ENCODE measurements at places on chromosomes 2 and 18.

GRCh38 chr2:49286045-49286444, 131.7 kb upstream of the FSHR start:
- no peak for DNase-seq

DNA sequence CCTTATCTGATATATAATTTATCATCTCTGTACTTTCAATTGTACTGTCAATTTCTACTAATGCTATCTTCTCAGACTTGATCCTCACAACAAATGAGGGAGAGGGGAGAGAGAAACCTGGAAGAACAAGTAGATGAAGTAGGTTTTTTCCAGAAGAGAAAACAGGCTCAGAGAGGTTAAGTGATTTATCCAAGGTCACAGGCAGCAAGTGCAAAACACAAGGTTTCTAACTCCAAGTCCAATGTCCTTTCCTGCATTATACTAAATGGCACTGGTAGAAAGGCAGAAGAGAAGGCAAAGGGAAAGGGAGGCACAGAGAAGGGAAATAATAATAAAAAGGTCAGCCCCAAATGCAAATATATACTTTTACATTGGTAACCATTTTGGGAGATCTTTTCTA, 7.5 kb downstream of the MEX3C start:
- no peak for DNase-seq

GRCh38 chr2:33764551-33764950, 165.5 kb upstream of the FAM98A start:
- DNase-seq = no peak

DNA sequence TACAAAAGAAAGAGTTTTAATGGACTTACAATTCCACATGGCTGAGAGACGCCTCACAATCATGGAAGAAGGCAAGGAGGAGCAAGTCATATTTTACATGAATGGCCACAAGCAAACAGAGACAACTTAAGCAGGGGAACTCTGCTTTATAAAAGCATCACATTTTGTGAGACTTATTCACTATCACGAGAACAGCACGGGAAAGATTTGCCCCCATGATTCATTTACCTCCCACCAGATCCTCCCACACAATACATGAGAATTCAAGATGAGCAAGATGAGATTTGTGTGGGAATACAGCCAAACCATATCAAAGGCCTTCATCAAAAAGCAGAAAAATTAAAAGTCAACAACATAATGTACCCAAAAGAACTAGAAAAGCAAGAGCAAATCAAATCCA, 111.0 kb upstream of the RPRM start:
- no peak for DNase-seq

DNA sequence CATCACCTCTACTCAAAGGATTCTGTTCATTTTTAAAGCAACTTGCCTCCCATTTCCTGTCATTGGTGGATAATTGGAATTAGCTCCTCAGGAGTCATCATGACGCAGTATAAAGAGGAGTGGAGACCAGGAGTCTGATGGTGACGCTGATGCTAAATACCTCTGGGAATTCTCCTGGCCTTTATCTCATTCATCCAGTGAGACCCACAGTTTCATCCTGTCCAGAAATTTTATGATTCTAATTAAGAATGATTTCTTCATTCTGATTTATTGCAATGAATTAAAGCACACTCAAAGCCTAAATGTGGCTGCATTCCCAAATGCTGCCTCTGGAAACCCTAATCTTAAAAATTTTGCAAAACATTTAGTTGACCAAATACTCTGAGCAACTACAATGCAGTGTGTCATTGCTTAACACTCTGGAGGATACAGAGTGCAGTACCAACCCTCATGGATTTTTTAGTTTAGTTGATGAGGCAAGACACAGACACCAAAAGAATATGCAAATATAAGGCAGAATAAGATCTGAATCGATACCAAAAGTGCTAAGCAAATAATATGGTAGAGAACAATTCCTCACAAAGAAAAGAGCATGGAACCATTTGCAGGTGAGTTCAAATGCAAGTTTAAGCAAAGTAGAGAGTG, 236.2 kb downstream of the ETAA1 start:
- DNase-seq = no peak

GRCh38 chr2:31004257-31004656, 134.0 kb downstream of the GALNT14 start:
- DNase-seq = no peak

DNA sequence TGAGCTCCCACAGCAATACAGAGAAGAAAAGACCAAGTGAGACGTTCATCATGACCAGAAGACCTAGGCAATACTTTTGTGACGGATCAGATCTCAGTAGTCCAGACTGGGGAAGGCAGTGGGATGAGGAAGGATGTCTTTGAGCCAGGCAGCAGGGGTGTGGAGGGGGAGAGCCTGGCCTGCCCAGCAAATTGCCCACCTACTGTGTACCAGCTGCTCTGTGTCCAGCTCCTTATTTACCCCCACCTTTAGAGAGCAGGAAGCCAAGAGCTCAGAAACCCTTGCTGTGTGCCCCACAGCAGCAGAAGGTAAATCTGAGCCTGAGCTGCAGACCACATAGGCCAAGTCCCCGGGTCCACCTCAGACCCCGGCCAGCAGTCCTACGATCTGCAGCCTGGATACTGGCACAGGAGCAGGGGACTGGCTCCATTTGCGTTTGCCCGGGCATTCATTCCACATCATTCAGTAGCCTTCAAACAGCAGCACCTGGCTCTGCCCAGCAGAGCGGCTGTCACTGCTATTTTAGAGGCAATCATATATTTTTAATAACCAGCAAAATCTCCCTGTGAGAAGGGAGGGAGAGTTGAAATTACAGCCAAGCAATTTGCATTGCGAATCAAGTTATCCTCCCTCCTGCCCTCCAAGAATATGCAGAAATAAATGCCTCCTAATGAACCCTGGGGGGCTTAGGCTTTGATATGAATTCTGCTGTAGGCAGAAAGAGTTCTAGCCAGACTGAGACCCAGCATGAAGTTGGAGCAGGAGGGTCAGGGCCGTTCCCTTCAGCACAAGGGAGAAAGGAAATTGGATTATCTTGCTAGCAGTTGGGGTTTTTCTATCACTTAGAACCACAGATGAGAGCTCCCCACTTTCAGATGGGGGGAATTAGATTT, 110.0 kb upstream of the FZD7 start:
- DNase-seq = no peak

DNA sequence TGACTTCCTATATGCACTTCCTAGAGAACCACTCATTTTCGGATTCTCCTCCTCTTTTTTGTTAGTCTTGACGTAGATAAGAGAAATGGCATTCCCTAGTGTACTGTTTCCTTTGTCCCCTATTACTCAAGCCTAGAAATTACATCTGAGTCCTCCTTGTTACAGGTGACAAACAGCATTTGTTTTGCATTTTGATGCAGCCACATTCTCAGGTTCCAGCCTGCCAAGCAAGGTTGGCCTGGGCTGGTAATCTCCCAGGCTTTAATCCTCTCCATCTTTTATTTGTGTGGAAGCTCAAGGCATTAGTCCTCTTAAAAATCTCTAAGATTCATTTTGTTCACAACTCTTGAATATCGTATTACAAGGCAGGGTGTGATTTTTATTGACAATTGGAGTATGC, 318.0 kb upstream of the NRP2 start:
- no peak for DNase-seq

GRCh38 chr2:154466226-154466625, 232.3 kb upstream of the KCNJ3 start:
- no peak for DNase-seq

DNA sequence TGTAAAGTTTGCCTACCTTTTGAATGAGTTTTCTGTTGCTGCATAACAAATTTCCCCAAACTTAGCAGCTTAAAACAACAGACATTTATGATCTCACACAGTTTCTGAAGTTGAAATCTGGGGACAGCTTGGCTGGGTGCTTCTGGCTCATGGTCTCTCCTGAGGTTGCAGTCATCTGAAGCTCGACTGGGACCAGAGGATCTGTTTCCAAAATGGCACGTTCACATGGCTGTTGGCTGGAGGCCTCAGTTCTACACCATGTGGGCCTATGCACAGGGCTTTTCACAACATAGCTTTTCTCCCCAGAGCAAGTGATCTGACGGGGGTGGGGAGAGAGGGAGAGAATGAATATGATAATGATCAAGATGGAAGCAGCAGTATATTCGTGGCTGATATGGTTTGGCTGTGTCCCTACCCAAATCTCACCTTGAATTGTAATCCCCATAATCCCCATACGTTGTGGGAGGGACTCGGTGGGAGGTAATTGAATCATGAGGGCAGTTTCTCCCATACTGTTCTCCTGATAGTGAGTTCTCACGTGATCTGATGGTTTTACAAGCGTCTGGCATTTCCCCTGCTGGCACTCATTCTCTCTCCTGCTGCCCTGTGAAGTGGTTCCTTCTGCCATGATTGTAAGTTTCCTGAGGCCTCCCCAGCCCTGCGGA, 3.5 kb downstream of the RALB start:
- no peak for DNase-seq

DNA sequence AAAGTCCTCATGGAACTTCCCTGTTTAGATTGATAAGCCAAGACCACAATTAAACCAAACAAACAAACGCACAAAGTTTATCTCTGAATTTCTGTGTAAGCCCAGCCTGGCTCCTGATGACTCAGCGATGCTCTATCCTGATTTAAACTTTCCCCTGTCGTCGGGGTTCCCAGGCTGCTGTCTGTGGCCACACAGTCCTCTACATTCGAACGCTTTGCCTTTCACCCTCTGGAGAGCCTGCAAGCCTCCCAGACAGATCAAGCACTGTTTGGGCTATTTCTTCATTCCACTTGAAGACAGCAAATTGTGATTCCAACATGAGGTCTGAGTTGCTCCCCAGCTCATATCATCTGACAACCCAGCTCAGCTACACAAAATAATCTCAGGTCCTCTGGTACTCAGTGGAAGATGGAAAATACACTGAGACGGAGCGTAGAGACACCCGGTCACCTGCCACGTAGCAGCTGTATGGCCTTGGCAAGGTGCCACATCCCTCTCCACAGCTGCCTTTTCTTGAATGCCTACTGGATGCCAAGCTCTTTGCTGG, 51.2 kb downstream of the CYRIA start:
- no peak for DNase-seq

DNA sequence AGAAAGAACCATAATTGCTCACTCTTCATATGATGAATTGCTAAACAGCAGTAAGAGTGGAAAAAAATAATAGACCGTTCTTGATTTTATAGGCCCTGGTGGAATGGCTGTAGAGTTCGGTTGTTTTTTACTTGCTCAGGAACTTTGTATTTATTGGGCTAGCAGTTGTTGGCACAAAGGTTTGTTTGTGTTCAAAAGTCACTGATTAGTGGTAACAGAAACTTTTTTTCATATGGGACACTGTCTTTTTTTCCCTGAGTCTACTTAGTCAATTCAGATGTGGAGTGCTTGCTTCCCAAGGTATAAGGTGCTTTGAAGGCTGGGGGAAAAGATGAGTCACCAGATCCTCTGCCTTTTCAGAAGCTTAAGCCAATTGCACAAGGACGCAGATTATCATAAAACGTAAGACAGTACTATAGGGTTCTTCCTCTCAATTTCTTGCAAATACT, 25.8 kb downstream of the PHLPP1 start:
- DNase-seq = no peak

DNA sequence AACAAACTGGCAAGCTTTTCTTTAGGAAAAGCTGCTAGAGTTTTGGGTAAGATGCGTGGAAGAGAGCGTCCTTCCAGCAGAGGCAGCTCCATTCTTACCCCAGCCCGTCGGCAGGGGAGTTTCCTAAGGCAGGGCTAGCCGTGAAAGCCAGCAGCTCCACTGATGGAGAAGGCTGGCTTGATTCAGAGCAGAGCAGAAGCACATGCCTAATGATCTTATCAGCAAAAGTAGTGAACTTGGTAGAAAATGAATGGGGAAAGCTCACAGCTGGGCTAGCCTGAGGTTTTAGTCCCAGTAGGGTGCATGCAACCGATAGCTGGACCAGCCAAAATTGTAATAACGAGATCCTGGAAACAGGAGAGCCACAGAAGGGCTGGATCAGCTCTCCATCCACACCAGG, 20.8 kb downstream of the LAMA1 start:
- no peak for DNase-seq

- DNase-seq = no peak
Measured at GRCh38 chr18:48728204-48728833, 189.5 kb downstream of the CTIF start.

- DNase-seq = no peak
Measured at GRCh38 chr2:65076345-65076710, 20.1 kb downstream of the CEP68 start.

- DNase-seq = no peak
Measured at GRCh38 chr2:219626540-219626939, 890 bp upstream of the SLC4A3 start.

GRCh38 chr2:230441227-230441897, 25.4 kb downstream of the SP100 start:
- DNase-seq = no peak

GRCh38 chr2:54666634-54667265, 56.7 kb upstream of the EML6 start:
- no peak for DNase-seq

DNA sequence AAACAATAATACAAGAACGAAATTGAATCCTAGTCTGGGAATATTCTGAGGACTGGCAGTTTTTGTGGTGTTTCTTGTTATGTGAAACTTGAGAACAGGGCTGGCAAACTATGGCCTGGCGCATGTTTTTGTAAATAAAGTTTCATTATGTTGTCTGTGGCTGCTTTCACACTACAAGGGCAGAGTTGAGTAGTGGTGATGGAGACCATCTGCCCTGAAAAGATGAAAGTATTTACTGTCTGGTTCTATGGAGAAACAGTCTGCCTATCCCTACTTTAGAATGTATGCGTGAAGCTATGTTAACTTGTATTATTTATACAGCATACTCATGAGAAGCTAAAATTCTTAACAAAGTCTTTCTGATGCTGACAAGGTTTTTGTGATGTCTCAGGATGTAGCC, 351.9 kb downstream of the LRRTM1 start:
- DNase-seq = no peak

DNA sequence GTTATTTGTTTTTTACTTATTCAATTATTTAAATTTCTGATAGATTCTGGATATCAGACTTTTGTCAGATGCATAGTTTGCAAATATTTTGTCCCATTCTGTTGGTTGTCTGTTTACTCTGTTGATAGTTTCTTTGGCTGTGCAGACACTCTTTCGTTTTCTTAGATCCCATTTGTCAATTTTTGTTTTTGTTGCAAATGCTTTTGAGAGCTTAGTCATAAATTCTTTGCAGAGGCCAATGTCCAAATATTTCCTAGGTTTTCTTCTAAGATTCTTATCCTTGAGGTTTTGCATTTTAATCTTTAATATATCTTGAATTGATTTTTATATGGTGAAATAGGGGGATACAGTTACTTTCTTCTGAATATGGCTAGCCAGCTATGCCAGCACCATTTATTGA, 112.7 kb upstream of the SESTD1 start:
- no peak for DNase-seq

- DNase-seq = peak; percentile 22
Measured at GRCh38 chr2:159612255-159612901, 4.0 kb downstream of the BAZ2B start.
